ENCODE measurements at places on chromosomes 6 and 20.

DNA sequence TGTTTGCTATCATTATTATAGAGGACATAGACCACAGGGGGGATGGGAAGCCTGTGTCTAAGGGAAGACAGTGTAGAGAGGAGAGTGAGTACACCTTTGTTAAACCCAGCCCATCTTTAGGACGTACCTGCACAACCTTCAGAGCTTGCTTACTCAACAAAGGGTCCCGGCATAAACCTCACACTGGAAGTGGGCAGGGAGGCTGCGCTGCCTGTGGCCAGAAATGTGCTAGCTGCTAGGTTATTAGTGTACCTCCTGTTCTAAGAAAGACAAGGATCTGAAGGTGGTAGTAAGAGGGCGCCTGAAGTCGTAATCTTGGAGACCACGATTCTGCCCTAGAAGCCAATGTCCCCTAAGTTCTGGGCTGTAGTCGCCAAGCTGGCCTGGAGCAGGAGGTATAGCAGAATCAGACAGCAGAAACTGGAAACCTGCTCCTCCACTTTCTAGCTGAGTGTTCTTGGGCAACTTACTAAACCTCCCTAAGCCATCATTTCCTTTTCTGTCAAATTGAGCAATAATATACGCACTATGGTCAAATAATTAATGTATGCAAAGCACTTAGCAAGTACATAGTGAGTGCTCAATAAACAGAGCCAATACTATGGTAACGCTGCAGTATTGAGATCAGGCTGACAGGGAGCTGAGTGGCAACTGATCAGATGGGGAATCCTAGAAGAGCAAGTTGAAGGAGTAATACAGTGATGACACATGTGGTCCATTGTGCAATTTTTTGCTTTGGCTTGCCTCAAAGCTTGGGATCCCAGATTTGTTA, 16.8 kb upstream of the AKIRIN2 start:
- peak; percentile 44 for DNase-seq

DNA sequence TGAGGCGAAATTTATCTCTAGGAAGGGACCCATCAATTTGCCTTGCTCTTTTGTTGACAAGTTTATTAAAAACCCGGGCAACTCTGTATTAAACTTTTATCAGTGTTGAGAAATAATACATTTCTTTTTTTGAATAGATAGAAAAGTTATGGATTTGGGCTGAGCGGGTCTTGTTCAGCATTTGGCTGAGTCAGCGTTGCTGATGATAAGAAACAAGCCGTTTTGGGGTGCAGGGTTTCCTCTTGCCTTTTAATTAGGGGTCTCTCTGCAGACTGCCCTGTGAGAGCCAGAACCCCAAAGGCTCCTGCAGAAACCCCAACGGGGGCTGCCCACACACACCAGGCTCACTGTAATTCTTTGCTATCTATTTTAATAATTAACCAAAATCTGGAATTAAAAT, 82.1 kb upstream of the SLCO4A1 start:
- DNase-seq: no peak

DNA sequence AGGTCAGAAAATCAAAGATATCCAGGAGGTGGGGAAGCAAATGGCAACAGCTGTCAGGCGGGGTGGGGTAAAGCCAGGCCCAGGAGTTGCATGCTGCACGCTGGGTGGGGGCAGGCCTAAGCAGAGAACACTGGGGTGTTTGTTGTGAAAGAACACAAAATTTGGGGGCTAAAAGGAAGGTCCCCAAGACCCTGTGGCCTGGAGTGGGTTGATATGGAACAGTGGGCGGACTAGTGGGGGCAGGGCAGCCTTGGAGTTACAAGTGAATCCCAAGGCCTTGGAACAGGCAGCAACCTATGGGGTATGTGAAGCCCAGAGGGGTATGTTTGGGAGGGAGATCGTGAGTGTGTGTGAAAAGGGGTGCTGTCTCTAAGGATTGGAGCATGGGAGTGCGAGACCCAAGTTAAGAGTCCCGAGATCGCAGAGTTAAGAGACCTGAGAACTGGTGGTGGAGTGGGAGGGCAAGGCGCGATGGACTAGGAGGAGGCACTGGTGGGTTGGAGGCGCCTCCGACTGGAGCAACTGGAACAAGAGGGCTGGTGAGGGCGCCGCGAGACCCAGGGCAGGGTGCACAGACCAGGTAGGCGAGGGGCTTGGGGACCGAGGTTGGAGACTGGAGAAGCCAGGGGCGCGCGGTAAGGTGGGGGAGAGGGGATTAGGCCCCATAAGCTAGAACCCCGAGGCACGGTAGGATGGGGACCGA, 658 bp downstream of the CUL7 start:
- peak; percentile 53 for DNase-seq

DNA sequence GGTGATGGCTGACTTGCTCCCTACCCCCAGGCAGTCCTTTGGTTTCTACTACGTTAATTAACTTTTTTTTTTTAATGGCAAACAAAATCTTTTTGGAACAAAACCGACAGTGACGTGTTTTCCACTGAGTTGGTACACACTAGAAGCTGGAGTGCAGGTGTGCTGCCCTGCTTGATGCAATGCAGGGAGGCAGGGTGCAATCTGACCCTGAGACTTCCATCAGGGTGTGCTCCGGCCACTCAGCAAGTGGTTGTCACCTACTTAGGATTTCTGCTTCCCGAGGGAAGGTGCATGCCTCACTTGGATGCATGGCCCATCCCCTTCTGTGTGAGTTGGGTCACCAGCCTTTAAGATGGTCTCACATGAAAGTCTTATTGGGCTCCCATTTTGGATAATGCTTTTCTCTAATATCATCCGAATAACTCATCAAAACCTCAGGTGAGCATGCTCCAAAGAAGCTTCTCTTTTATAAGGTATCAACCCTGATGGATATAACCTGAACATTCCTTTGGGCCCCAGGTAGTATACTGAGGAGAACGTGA, 14.0 kb downstream of the RREB1 start:
- no peak for DNase-seq

- no peak for DNase-seq
These were observed 5.9 kb downstream of the RNF146 start for GRCh38 chr6:127272576-127272975.

DNA sequence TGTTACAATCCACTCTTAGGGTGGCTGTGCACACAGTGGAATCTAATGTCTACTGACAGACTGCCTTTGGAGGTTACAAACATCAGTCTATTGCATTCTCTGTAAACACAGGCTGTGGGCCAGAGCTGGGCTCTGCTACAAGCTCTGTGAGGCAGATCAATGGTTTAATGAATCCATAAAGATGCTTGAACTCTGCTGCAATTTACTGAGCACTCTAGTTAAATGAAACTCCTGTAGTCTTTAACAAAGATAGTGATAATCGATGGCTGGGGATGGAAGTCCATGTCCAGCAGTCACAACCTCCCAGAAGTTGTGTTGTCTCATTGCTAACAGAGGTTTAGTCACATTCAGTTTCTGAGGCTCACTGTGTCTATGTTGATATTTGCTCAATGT, 50.5 kb downstream of the SOBP start:
- DNase-seq: no peak

DNA sequence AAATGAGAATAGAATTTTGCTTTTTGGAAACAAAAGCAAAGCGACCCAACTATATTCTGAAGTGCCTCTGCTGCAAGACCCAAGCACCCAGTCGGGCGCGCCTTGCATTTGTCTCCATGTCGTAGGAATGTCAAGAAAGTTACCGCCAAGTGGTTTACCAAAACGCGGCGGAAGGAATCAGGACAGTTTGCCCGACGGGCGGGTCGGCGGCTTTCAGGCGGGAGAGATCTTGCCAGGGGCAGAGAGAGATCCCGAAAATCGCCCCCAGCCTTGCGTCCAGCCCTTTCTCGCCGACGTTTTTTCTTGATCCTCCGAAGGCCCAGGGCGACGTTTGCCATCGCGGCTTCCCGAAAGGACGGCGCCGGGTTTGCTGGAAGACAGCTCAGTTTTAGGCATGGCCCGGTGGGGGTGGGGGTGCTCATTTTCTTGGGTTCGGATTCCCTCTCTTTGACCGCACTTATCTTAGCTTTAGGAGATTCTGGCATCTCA, 4.0 kb upstream of the LIN28B start:
- no peak for DNase-seq

GRCh38 chr6:136338486-136338885, 48.8 kb upstream of the BCLAF1 start:
- DNase-seq: no peak

- no peak for DNase-seq
These were observed 793.9 kb downstream of the QKI start for GRCh38 chr6:164208371-164208770.

DNA sequence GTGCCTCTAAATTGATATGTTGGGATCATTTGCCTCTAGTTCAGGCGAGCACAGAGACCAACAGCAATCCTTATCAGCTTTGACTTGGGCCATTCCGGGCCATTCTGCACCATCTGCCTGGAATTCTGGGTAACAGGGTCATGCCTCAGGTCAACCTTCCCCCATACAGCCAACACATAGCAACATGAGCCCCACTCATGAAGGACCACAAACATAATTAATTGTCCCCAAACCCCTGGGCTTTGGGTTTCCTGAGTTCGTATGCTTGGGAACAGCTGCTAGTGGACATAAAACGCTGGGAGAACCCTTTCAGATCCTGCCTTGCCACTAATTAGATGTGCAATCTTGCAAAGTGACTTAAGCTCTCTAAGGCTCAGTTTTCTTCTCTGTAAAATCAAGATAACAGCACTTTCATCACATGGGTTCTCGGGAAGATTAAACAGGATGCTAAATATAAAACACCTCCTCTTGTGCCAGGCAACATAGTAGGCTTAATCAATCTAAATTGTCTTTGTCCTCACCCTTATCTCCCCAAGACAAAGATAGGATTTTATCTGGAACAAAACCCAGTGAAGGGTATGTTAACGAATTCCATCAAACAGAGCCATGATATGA, 426.5 kb downstream of the CD83 start:
- DNase-seq: no peak

- no peak for DNase-seq
These were observed 177.7 kb upstream of the SNX9 start for GRCh38 chr6:157645201-157645795.

- DNase-seq: no peak
These were observed 82.2 kb upstream of the PMEPA1 start for GRCh38 chr20:57791966-57792365.

DNA sequence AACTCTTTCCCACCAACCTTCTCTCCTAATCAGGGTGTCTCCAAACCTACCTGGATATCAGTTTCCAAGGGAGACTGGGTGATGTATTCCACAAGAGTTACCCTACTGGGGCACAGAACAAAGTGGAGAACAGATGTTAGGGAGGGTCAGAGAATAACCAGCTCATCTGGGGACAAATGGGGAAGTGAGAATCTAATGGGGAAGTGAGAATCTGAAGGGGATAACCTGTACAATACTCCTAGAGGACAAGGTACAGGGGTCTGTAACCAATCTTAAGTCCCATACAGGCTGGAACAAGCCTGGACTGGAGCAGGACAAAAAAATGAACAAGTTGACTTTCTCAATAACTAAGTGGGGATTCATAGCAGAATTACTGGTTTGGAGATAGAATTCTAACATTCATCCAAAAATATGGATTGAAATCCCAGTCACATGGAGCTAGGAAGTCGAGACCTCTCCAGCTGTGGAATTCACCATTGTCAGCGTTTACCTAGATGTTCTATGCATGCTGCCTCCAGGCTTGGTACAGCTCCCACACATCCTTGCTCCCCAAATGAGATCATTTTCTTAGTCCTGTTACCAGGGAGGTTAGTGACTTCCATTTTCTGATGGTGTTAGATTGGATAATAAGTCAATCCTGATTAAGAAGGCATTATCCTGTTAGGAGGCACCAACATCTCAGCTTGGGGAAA, 214.8 kb upstream of the MOCS1 start:
- DNase-seq: no peak

DNA sequence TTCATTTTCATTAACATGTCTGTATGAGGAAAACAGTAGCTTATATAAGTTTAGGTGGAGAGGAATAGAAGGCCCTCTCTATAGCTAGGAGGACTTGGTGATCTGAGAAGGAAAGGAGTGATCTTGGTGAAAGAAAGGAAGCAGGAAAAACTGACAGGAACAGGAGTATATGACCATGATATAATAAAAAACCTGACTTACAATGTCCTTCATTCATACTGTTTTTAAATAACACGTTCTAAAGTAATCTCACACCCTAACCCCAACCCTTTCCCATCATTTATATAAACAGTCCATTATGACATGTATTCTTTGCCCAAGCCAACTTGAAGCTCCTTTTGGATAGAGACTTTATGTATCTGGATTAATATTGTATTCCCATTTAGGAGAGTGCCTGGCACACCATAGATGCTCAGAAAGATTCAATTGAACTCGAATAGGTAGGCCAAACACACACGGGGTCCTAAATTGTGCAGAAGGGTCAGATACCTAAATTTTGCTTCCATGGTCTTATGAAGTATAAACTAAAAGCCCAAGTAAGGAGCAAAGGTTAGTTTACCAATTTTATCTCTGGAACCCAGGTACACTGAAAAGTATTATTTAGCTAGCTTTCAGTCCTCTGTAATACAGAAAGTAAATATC, 75.9 kb downstream of the OR2B2 start:
- no peak for DNase-seq

GRCh38 chr6:34031625-34032383, 114.1 kb downstream of the GRM4 start:
- no peak for DNase-seq
